NCI-H2081 treated with DMSO at 0.1 percent for 48 hours (cell line): ENCODE measurements at places on chromosomes 4 and X.

GRCh38 chrX:750812-751211 lies 120.2 kb downstream of the SHOX start:
- no peak for DNase-seq

GRCh38 chrX:91434351-91435168 lies at the start of gene PABPC5:
Gene PABPC5 (plus strand): TSS chrX:91434839. CDS start chrX:91435578, 739 bp downstream.
- DNase-seq: peak; percentile 12

DNA sequence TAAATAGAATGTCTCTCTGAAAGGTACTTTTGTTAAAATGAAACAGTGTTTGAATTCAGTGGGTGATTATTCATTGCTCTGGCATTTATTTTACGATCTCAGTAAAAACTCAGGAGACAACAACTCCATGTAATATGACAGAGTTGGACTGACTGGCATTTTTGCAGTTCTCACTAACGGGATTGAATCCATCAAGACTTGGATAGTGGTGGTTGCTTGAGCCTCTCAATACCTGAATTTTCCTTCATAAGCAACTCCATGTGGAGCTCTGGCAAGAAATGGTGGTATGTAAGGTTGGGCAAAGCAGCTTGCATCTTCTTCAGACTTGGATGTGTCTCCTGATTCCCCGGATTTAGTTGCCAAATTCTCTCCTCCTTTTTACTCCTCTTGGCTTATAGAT lies 72.7 kb downstream of the FRMPD4 start:
- no peak for DNase-seq

- DNase-seq: no peak
Observed at GRCh38 chrX:133335027-133335426, 80.3 kb downstream of the GPC4 start.

GRCh38 chrX:22296871-22297270 lies 24.2 kb downstream of the CBLL2 start:
- no peak for DNase-seq

DNA sequence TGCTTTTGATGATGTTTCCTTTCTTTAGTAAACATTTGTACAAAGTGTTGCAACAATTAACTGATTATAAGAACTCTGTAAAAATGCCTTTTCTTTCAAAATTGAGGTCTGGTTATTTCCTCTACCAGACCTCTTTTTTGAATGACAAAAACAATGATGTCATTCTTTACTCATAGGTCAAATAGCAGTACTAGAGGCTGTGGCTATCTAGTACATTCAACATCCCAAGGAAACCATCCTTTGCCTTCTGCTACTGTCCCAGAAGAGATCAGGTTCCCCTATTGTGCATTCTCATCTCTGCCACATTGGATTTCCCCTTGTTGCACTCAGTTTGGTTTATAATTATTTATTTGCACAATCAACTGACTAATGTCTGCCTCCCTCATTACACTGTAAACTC lies 19.1 kb upstream of the MAD2L1 start:
- no peak for DNase-seq
